Natural killer cell treated with Interleukin-12 subunit alpha and Interleukin-12 subunit beta and Interleukin-15 and Interleukin-18, amount 100 ng/mL, for 72 hours (primary cell): ENCODE measurements at places on chromosomes 2 and 18.

DNA sequence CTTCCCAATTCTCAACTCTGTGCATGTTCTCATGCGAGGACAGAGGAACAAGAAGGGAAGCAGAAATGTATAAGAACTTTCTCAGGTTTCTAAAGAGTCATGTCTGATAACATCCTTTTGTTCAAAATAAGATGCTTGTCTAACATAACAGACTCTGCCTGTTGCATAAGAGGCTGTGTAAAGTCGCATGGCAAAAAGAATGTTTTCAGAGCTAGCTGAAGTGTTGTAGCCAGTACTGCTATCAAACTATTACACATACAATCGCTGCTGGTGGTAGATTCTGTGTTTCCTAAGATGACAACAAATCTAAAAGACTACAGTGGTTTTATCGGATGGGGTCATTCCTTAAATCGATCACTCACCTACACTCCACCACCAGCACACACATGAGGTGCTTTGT is 487.5 kb downstream of the IRS1 start:
- no peak overlapping the region for H3K27ac ChIP-seq
- no peaks in the 10 kb centered on the region for H3K27me3 ChIP-seq
- no peaks in the 10 kb centered on the region for H3K4me1 ChIP-seq

- no peak for DNase-seq
- peaks cover 50% of the 10 kb centered on the region for H3K27me3 ChIP-seq
- H3K27ac ChIP-seq = no peak overlapping the region
Observed at GRCh38 chr2:72883356-72883962, 3.7 kb upstream of the SPR start.

- H3K36me3 ChIP-seq = no peaks in the 10 kb centered on the region
- peaks cover 12% of the 10 kb centered on the region for H3K4me1 ChIP-seq
- peaks cover 33% of the 10 kb centered on the region for H3K27me3 ChIP-seq
- H3K27ac ChIP-seq = no peak overlapping the region
- DNase-seq = no peak
Observed at GRCh38 chr2:72920318-72921087, 3.2 kb downstream of the EMX1 start.

DNA sequence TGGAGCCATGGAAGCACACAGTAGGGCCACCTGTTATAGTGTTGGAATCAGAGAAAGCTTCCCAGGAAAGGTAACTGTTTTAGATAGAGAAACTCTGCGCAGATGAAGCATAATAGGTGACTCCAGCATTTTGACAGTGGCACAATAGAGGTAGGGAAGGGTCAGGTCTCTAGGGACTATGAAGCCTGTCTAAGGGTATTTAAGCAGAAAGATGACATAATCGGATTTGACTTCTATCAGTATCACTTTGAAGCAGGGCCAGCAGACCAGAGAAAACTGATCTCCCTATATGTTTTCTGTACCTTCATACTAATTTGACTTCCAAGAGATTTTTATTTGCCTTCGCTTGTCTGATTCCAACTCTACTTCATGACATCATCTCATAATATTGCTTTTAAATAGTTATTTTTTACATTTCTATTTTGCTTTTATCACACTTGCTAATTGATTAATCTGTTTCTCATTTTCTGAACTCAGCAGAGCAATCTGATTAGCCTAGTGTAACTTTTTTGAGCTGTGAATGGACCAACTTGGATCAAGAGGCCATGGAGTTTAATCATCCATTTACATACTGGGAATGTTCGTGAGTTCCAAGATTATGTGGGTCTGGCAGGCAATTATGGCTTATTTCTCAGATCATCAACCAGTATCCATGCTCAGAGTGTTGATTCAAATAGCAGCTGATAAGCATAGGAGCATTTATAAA is 8.4 kb upstream of the HIBCH start:
- peaks cover 41% of the 10 kb centered on the region for H3K27me3 ChIP-seq
- H3K36me3 ChIP-seq = no peaks in the 10 kb centered on the region
- no peak for DNase-seq
- no peak overlapping the region for H3K27ac ChIP-seq
- H3K4me1 ChIP-seq = no peaks in the 10 kb centered on the region

DNA sequence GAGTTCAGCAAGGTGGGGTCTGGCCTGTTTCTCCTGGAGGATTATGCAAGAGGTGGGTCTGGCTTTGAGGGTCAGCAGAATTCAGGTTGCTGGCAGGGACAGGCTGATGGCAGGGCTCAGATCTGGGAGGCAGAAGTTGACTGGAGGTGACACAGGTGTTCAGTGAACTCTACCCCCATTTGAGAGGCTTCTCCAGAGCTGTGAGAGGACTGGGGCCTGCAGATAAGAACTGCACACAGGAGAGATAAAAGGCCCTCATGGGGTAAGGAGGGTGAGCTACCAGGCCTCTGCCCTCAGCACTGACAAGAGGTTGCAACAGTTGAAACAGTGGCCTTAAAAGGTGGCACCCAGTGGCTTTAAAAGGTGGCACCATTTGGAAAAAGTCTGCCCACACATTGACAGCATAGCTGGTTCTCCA is 13.1 kb downstream of the MOCOS start:
- no peak for DNase-seq
- no peak overlapping the region for H3K4me3 ChIP-seq
- no peaks in the 10 kb centered on the region for H3K4me1 ChIP-seq

GRCh38 chr2:36849265-36849664 is 117.1 kb downstream of the STRN start:
- H3K27ac ChIP-seq = no peak overlapping the region
- peaks cover 10% of the 10 kb centered on the region for H3K36me3 ChIP-seq
- peaks cover under 1% of the 10 kb centered on the region for H3K4me1 ChIP-seq
- no peak for DNase-seq
- H3K4me3 ChIP-seq = no peak overlapping the region

DNA sequence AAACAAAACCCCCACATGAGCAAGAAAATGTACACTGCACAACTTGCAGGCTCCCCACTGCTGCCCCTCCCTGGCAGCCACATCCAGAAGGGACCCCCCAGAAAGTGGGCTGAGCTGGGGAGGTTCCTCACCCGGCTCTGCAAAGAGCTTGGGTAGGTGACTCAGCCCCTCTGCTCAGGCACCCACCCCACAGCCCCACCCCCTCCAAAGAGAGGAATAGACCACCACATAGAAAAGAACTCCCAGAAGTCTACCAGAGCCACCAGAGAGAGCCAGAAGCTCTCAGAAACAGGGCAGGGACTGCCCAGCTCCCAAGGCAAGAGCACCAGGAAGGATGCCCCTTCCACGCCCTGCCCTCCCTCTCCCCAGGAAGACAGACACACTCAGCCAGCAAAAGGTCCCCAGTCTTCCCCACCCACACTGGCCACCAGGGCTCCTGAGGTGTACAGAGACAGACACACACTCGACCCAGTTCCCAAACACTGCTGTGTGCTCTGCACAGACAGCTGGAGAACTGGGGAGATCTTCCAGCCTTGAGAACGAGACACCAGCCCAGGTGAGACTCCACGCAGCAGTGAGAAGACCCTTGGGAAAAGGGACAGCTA is 28.2 kb downstream of the BIN1 start:
- H3K4me3 ChIP-seq = peak overlapping the region; percentile 78
- no peaks in the 10 kb centered on the region for H3K36me3 ChIP-seq
- peaks cover 57% of the 10 kb centered on the region for H3K4me1 ChIP-seq
- H3K27me3 ChIP-seq = no peaks in the 10 kb centered on the region
- peak overlapping the region; percentile 82 for H3K27ac ChIP-seq
- no peak for DNase-seq

DNA sequence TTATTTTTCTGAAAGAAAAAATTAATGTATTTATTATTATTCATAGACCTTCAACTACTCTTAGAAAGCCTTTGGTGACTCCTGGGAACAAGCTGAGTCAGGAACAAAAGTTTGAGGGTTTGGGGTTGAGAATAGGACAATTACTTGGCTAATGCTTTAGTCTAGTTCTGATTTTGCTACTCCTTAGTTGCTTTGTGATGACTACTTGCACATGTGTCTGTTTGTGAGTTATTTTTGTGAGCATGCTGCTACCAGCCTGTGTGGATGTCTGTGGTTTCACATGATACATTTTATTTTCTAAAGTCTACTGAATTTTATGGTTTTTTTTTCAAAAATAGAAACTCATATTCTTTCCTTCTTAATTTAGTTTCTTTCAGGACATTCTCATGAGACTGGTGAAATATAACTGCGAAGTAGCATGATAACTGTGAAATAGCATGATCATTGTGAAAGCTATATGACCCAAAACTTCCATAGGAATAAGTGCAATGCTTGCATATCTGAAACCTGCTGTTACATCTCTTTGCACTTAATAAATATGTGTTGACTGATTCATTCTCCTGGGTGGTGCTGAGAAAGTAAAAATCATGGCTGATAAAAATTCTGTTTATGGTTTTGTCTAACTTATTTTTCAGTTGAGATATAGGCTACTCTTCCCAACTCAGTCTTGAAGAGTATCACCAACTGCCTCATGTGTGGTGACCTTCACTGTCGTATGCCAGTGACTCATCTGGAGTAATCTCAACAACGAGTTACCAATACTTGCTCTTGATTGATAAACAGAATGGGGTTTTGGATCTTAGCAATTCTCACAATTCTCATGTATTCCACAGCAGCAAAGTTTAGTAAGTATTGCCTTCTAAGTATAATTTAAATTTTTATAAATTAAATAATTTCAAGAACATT is 17.9 kb upstream of the IL18R1 start:
- peaks cover 19% of the 10 kb centered on the region for H3K4me1 ChIP-seq
- H3K4me3 ChIP-seq = peak overlapping the region; percentile 34
- no peaks in the 10 kb centered on the region for H3K27me3 ChIP-seq
- no peak for DNase-seq
